ENCODE measurements at places on chromosomes 6 and 20.

- DNase-seq = no peak
Observed at GRCh38 chr6:49535795-49536194, 14.7 kb upstream of the C6orf141 start.

DNA sequence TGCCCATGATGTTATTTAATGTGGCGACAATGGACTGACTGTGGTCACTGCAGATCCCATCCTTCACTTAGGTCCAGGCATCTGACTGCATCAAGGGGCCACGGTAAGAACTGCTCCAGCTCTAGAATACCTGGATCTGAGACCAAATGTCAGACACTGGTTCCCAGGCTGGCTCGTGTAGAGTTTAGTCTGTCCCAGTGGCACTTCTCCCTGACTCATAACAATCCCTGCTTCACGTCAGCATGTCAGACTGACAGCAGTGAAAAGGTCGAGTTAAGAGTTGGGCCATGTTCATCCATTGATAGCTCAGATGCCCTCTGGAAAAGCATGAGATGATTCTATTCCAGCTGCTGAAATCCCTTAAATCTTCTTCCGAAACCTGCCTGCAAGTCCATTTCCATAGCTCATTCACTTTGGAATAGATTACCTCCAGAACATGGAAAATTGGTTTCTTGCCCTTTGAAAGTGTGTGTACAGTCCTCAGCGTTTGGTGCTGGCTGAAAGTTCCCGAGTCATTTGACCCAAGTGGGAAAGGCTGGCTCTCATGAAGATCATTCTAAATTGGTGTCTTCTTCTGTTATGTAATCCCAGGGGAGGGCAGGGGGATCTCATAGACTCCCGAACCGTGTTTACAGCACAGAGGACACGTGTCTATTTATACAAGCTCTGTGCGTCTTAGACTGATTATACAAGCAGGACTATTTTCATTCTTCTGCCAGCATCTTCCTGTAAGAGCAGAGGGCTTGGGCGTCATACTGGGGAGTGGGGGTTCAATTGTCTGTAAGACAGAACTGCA lies 160.8 kb downstream of the ZDHHC14 start:
- no peak for DNase-seq

DNA sequence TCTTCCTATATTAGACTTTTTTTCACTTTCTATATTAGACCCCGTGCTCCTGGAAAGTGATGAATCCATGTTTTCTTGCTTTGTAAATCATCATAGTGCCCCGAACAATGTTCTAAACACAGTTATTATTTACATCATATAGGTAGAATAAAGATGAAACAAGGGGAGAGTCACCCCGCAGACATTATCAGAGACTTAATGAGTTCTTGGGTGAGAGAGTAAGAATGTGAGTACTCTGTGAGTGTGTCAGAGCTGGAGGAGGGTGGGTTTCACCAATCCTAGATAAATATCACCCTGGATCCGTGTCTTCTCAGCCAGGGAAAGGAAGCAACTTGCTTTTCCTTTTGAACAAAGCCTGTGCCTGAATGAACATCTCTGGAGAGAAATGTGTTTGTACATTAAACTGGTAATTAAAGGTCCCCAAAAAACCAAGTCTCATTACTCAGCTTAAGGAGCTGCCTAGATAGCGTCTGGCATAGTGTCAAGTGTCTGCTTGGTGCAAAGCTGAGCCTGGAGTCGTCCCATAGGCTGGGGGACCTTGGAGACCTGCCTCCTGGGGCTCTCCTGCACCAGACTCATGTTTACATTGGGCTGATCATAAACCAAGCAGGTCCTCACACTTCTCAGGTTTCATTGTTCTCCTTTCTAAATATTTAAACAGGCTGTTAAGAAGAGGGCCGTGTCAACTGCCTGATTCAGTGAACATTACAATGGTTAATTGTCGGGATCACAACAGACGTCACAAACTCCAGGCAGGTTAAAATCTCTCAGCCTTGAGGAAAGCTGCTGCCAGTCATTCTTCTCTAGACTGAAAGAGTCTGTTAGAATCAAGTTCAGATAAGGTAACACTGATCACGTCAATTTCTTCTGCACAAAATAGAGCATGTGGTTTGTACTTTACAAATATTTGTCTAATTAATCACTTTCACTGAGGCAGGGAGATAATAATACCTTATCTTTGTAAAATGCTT lies 179.7 kb upstream of the MYLIP start:
- no peak for DNase-seq

- DNase-seq = peak; percentile 56
Observed at GRCh38 chr6:89079511-89080234, 878 bp upstream of the PNRC1 start.

DNA sequence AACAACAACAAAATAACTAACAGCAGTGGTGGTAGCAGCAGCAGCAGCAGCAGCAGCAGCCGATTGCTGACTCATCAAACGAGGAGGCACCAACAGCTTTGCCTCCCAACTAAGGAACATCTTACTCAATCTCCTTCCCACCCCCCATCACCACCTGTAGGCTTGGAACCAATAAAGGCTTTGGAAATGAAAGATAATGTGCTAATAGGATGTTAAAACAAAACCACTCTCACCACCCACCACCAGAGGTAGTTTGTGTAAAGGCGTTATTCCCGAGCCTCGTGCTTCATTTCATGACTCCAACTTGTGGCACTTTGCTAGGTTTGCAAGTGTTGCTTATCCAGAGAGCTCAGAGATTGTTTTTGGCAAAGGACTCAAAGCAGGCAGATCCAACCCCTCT lies 346.5 kb downstream of the CD83 start:
- DNase-seq = no peak

DNA sequence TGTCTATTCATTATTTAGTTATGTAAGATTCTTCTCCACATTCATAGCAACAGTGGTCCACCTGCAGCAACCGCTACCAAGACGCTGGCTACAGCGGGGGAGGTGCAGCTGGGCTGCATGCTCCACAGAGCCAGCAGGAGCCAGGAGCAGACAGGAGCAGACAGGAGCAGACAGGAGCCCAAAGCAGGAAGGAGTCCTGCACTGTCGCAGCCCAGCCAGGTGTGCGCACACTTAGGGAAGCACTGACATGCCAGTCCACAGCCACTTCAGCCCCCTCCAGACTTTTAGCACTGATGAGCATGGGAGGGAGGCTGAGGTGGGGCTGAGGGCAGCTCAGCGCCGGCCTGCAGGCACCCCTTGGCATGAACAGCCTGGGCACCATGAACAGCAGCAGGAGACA lies 19.6 kb downstream of the KIF16B start:
- DNase-seq = no peak
